ENCODE measurements at places on chromosomes 2 and 18. TPM values are rescaled to one million over a fixed set of nuclear protein-coding genes. Genes with fewer than 3 reads are reported as not detected.
A peak's percentile ranks its signal among the peaks of the same experiment; 100 is the strongest.

- no peaks in the 10 kb centered on the region for H3K36me3 ChIP-seq
- no peak overlapping the region for H3K27ac ChIP-seq
- H3K4me3 ChIP-seq: no peak overlapping the region
- no peaks in the 10 kb centered on the region for H3K27me3 ChIP-seq
Measured at GRCh38 chr2:37602040-37602439, 69.4 kb downstream of the CDC42EP3 start.

CRYBA2 gene
- not detected for total RNA-seq

DNA sequence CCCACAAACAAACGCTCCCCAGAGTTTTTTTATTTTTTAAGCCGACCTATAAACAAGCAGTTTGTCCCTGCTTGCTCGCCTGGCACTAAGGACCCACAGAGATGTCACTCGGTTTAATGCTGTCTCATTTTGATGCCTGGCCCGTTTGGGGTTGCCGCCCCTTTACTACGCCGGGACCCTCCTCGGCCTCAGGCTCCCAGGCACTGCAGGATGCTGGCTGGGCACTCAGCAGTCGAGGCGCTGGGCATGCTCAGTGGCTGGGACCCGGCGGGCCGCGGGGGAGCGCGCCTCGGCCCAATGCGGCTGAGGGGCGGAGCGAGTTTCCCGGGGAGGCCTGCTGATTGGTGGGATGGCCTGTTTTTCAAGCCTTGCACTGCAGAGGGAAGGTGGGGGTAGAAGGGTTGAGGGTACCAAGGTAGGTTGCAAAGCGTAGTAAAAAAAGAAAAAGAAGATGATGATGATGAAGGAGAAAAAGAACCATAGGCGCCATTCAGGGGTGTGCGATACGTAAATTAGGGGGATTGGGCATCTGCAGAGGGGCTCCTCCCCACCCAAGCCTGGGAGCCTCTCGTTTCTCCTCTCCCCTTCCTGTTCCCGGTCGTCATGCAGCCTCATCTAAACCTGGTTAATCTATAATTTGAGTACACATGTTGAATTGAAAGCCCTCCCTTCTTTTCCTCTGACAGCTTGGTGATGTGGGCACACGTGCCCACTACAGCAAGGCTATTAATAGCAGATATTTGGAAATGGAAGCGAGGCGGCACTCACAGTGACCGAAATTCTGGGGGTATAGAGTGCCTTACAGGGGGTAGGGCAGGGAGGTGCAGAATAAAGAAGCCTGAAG is 1.5 kb upstream of the IRS1 start:
- H3K4me1 ChIP-seq: peaks cover 65% of the 10 kb centered on the region
- no peaks in the 10 kb centered on the region for H3K27me3 ChIP-seq
- peak overlapping the region; percentile 60 for H3K4me3 ChIP-seq
- DNase-seq: peak; percentile 79
- H3K36me3 ChIP-seq: no peaks in the 10 kb centered on the region
- peak overlapping the region; percentile 96 for H3K27ac ChIP-seq

DNA sequence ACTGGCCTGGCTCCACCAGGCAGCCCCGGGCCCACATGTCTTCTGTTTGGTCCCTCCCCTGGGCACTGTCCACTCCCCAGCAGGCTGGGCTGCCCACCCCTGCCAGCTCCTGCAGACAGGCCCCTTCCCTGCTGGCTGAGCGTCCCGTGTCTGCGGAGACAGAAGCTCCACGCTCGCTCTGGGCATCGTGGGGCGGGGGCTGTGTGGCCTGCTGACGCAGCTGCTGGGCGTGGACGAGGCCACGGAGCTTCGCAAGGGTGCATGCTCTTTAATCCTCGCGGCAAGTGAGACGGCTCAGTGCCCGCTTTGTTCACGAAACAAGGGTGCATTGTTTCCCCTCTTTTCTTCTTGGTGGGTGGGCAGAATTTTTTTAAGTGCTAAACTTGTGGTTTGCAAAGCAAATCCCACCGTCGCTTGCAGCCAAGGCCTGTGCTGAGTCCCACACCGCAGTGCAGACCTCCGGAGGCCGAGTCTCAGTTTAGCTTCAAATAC is 132.8 kb upstream of the CTDP1 start:
- H3K36me3 ChIP-seq: no peaks in the 10 kb centered on the region
- DNase-seq: no peak
- H3K4me3 ChIP-seq: no peak overlapping the region
- peaks cover 62% of the 10 kb centered on the region for H3K27me3 ChIP-seq

GRCh38 chr2:200797242-200797770 is 14.4 kb upstream of the BZW1 start:
- H3K27me3 ChIP-seq: no peaks in the 10 kb centered on the region
- peaks cover 29% of the 10 kb centered on the region for H3K4me1 ChIP-seq

DNA sequence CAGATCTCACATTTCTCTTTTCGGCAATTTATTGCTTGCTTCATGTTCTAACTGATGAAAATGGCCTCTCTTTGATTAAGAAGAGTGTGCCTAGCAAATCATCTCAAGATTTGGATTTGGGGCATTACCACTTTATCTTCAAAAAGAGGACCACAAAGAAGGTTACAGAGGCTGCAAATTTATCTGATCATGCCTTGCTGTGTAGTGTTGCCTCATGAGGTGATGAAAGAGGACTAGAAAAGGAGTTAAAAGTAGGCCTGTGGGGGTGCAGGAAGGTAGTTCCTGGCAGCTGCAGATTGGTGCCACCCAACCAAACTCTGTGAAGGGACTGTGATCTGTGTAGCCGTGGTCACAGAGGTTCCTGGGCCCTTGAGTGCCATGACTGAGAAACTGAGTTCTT is 69.2 kb downstream of the PRELID3A start:
- peaks cover 4% of the 10 kb centered on the region for H3K36me3 ChIP-seq
- H3K27me3 ChIP-seq: no peaks in the 10 kb centered on the region
- H3K4me3 ChIP-seq: no peak overlapping the region
- H3K4me1 ChIP-seq: no peaks in the 10 kb centered on the region

DNA sequence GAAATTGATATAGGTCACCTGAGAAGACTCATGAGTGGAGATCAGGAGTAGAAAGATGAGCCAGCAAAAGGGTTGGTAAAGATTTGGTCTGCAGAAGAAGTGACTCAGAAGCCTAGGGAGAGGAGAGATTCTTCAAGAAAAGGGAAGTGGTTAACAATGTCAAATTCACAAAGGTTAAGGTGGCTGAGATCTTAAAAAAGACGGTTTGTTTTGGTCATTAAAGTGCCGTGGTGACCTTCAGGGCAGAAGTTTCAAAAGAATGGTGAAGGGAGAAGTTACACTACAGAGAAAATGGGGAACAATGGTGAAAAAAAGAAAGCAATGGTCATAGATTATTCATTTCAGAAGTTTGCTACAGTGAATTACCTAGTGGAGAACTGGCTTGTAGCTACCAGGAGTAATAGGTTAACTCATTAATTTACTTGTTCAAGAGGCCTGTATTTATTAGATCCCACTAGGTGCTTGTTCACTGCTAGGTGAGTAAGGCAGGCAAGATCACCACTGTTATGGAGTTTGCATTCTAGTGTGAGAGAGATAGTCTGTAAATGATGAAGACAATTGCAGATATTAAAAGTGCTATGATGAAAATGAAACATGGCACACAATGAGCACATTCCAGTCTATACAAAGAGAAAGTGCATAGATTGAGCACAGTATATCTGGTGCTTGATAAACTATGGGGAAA is 43.0 kb downstream of the FBXO48 start:
- no peak overlapping the region for H3K27ac ChIP-seq
- no peak for DNase-seq
- no peak overlapping the region for H3K4me3 ChIP-seq
- peaks cover 11% of the 10 kb centered on the region for H3K27me3 ChIP-seq

MEIS1 gene
- total RNA-seq: 6.0 TPM

DNA sequence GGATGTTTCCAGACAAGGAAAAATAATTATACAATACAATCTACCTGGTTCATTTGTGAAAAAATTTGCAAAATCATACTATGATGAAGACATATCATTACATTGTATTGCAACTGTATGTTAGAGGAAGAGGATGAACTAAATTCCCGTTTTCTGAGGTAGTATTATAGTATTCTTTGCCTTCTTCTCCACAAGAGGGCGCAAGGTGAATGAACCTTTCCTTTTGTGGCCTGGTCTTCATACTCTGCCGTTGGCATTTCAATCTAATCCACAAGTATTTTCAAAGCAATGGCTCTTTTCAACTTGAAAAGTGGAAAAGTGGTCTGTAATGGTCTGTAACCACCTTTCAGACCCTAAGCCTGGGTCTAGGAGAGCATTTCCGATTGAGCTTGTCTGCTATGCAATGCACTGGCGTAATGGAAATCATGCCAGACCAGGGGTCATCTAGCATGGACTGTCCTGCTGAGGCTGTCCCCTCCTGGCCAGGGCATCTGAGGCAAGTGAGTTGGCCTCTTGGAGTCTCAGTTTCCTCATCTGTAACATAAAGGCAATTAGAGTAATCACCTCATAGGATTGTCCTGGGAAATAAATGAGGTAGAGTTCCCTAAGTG is 30.8 kb upstream of the ZNF396 start:
- peak overlapping the region; percentile 61 for H3K4me3 ChIP-seq
- no peak overlapping the region for H3K27ac ChIP-seq
- no peaks in the 10 kb centered on the region for H3K36me3 ChIP-seq
- peaks cover 22% of the 10 kb centered on the region for H3K4me1 ChIP-seq

DLX2 gene
- total RNA-seq: 0.15 TPM

DOCK10 gene
- not detected for total RNA-seq

GRCh38 chr18:10381516-10381915 is 72.9 kb upstream of the APCDD1 start:
- H3K27ac ChIP-seq: no peak overlapping the region
- H3K36me3 ChIP-seq: no peaks in the 10 kb centered on the region
- no peak overlapping the region for H3K4me3 ChIP-seq
- no peak for DNase-seq
- no peaks in the 10 kb centered on the region for H3K4me1 ChIP-seq

GRCh38 chr2:32696439-32696838 is 68.6 kb downstream of the TTC27 start:
- no peaks in the 10 kb centered on the region for H3K27me3 ChIP-seq
- H3K4me3 ChIP-seq: no peak overlapping the region
- no peak for DNase-seq

Measured in HepG2 (cell line).